ENCODE measurements at places on chromosomes 16 and 17. TPM values are rescaled to one million over a fixed set of nuclear protein-coding genes. Genes with fewer than 3 reads are reported as not detected.

DNA sequence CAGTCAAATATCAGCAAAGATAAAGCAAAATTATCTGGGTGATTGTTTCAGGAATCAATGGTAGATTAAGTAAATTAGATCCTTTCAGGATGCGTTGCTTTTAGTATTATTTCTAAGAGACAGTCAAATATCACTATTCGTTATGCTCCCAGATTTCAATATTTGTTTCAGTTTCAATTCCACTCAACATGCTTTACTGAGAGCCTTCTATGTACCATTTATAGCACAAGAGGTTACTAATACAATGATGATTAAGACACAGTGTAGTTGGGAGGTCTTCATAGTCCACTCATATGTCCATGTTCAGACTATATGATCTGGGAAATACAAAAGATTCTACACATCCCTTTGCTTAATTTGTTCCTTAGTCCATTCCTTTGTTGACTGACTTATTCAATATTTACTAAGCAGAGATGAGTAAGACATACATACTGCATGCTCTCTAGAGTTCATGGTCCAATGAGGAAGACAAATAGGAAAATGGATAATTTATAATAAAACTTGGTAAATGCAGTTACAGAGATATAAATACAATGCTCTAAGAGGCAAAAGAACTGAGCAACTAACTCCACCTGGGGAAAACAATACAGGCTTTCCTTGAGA is 88.2 kb upstream of the NOG start:
- DNase-seq, result no peak

DNA sequence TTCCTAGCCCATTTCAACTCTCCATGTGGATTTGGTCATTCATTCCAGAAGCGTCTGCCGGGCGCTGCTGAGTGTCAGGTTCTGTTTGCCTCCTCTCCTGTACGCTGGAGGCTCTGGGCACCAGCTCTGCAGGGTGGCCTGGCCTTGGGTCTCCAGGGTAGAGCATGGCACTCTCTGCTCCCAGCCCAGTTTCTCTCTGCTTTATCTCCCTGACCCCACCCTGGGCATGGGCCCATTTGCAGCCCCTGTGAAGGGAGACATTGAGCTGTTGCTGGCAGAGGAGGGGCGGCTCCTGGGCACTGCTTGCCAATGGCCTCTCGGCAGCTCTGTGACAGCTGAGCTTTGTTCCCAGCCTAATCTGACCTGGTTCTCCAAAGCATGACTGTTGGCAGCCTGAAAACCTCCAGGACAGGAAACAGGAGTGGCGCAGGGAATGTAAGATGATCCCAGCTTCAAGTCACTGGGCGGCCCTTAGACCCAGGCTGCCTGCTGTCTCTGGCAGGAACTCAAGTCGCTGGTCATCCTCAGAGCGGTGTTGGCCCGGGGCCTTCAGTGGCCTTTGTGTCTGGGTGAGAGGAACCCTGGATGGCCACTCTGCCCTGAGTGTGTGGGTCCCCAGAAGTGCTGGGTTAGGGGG is 146.8 kb downstream of the SEC14L1 start:
- DNase-seq, result no peak

GRCh38 chr17:50056961-50057330 is 1.0 kb downstream of the ITGA3 start:
- DNase-seq, result no peak

GRCh38 chr17:21375757-21376080 is 438 bp upstream of the KCNJ12 start:
- DNase-seq, result no peak

GRCh38 chr17:6526362-6527152 is 29.8 kb downstream of the PITPNM3 start:
- DNase-seq, result no peak

Gene TMED6
- polyA plus RNA-seq, result 3.3 TPM

Gene CUEDC1
- 44.6 TPM for polyA plus RNA-seq

Gene ALG1
- polyA plus RNA-seq, result 25.0 TPM

All from left renal pelvis (tissue), 4 donors.